ENCODE measurements at places on chromosomes 11 and 22.

DNA sequence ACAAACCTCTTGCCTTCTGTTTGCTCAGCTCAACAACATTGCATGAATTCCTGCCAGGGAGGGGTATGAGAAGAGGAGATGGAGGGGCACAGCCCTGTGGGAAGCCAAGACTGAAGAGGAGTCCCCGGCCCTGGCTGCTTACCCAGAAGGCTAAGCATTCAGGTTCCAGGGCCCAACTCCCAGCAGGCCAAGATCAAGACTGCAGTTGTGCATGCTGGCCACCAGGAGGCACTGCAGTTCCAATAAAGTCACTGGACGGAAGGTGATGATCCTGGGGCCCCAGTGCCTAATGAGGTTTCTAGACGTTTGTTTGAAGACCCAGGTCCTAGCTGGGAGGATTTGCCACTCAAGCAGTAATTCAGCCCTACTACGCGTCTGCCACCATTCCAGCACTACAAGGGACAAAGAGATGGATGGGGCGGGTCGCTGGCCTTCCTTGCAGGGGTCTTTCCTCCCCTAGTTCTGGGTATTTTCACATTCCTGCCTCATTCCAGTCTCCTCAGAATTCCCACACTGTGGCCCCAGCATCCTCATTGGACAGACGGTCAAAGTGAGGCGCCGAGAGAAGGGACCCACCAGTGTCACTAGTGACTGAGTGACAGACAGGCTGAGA lies 23.6 kb downstream of the ALX4 start:
- DNase-seq: peak; percentile 82

GRCh38 chr11:12182302-12182675 lies 71.9 kb downstream of the MICAL2 start:
- no peak for DNase-seq

- DNase-seq: peak; percentile 86
Measured at GRCh38 chr22:49925525-49926128, 7.2 kb downstream of the CRELD2 start.

DNA sequence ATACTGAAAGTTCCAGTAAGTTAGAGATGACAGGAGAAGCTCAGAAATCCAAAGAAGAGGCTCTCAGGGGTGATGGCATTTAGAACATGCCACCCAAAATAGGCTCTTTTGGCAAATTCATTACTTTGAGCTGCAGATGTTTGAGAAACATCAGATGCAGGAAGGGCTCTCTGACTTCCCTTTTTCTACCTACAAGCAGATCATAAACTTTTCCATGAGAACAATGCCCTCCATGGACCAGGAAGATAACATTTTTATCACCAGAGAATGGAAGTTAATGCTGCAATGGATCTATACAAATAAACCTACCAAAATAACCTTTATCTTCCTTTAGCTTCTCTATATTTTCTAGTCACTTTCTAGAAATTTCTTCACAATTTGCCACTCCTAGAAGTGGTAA lies 32.7 kb upstream of the FAR1 start:
- no peak for DNase-seq

- no peak for DNase-seq
Measured at GRCh38 chr22:31947296-31947695, 3.0 kb downstream of the YWHAH start.

DNA sequence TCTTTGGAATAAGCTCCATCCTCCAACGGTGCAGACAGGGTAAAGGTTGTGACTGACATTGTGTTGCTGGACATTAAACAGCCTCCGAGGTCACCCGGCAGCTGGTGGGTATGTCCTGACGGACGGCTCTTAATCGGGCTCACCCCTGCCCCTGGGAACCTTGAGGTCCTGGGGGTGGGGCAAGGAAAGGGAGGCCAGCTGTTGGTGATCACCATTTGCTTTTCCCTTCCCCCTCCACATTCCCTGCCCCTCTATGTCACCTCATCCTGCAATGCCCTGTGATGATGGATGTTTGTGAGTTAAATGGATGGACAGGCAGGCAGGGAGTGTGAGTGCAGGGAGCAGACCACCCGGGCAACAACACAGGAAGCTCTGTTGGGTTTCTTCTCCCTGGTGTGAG lies 26.3 kb downstream of the APLNR start:
- no peak for DNase-seq

DNA sequence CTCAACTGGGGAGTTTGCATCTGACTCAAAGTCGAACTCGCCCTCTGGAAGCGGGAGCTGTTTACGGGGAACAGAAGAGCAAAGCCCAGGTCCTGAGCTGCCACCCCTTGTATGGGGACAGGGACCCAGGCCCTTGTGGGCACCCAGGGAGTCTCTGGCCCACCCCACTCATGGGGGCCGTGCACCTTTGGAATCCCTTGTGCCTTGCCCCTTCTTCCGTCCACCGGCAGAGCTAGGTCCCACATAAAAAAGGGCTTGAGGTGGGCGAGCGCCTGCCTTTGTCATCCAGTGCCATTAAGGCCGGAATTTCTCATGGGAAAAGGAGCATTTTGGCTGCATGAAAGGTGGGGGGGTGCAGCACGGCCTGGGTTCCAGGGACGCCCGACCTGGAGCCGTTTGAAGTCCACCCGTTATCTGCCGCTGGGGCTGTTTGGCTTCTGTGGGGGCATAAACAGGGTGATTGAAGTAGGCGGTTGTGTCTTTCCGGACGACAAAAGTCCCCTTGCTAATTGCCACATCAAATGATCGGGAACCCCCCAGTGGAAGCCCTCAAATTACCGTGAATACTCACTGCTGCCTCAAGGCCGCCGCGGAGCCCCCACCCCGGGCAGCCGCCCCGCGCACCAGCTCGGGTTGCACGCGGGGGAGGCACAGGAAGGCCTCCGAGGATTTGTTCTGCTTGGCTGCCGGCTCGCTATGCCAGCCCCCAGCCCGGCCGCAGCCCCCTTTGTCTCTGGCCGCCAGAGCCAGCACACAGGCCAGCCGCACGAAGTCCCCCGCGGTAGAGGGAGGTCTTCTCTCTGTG lies 49.0 kb upstream of the FGF3 start:
- DNase-seq: peak; percentile 26

- no peak for DNase-seq
Measured at GRCh38 chr11:35274909-35275785, 136.2 kb downstream of the CD44 start.

DNA sequence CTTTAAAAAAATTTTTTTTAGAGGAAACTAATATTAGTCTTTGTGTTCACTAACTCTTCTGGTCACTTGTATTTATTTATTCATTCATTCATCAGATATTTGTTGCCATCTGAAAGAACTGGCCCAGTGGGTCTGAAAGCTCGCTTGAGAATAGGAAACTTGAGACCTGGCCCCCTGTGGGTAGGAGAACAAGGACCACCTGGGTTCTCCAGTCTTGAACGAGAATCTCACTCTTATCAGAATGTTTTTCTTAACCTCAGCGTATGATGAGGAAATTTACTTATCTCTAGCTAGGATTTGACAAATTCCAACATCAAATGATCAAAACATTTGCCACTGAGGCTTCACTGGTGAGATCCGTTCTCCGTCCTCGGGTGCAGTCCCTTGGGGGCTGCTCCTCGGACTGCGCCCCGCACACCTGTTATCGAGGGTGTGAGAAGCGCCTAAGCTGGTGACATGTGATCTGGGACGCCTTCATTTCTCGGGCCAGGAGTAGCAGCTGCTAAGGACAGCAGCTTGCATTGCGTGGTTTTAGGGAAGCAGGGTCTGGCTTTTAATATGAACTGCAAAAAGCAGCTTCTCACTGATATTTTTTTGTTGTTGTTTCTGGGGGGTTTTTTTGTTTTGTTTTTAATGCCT lies 6.3 kb downstream of the C22orf31 start:
- DNase-seq: no peak

DNA sequence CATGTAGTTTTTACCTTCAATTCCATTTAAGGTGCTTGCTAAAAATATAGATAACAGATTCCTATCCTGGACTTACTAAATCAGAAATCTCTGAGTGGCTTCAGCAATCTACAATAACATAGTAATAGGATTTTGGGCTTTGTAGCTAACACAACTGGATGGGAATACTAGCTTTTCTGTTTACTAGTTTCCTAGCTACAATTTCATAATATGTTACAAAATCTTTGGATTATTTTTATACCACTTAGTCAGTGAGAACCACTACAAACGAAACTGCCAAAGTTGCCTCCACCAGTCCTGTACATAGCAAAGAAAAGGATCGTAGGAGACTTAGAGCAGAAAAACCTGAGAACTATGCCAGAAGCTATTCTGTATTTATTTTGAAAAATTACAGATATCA lies 87.7 kb upstream of the ANO3 start:
- no peak for DNase-seq

- no peak for DNase-seq
Measured at GRCh38 chr11:55707029-55707428, 45.0 kb downstream of the OR4C6 start.

GRCh38 chr22:41296826-41297667 lies 4.3 kb upstream of the ZC3H7B start:
- no peak for DNase-seq

DNA sequence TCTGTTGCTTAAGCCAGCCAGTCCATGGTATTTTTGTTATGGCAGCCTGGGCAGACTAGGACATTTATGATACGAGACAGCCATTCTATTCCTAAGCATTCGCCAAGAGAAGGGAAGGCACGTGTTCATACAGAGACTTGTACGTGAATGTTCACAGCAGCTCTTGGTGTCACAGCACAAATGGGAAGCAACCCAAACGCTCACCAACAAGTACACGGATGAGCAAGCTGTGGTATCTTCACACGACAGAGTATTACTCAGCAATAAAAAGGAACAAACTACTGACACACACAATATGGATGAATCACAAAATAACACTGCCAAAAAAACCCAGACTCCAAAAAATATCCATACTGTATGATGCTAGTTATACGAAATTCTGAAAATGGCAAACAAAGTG lies 85.1 kb downstream of the PHF21B start:
- DNase-seq: no peak

- no peak for DNase-seq
Measured at GRCh38 chr22:37781434-37782059, 26.2 kb upstream of the GCAT start.

All from activated CD8-positive, alpha-beta memory T cell treated with anti-CD3 and anti-CD28 coated beads for 24 hours (primary cell).